ENCODE measurements at places on chromosomes 2 and 18.

DNA sequence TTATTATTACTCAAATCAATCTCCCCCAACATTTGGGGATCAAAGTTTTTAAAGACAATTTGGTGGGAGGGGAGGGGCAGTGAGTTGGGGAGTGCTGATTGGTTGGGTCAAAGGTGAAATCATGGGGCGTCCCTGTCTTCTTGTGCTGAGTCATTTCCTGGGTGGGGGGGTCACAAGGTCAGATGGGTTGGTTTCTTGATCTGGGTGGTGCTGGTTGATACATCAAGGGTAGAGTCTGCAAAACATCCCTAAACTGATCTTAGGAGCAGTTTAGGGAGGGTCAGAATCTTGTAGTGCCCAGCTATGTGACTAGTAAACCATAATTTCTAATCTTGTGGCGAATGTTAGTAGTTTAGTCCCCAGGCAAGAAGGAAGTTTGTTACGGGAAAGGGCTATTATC is 67.4 kb downstream of the MOGAT1 start:
- no peak for DNase-seq

DNA sequence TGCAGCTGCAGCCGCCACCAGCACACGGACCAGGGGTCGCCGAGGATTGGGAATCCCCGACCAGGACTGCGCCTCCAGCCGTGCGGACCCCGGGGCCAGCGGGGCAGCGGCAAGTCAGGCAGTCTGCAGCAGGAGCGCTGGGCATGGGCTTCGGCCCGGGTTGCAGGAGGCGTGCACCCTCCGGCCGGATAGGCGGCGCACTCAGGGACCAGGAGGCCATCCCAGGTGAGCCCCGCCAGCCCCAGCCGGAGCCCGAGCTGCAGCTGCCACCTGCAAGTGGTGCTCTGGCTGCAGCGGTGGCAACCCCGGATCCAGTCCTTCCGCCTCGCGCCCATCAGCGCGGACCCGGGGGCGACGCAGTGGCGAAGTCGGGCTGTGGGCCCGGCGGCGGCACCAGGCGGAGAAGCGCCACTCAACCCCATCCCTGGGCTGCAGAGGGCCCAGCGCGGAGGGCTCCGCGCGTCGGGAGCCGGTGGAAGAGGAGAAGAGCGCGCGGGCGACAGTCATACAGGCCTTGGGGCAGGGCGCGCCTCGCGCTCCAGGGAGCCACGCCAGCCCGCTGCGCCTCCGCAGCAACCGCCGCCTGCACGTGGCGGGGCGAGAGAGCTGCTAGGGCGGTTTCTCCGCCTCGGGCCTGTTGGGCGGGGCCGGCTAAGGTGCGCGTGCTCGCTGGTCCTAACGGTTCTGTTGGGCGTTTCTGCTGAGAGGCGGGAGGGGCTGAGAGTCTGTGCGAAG is 73.8 kb downstream of the RPIA start:
- no peak for DNase-seq

DNA sequence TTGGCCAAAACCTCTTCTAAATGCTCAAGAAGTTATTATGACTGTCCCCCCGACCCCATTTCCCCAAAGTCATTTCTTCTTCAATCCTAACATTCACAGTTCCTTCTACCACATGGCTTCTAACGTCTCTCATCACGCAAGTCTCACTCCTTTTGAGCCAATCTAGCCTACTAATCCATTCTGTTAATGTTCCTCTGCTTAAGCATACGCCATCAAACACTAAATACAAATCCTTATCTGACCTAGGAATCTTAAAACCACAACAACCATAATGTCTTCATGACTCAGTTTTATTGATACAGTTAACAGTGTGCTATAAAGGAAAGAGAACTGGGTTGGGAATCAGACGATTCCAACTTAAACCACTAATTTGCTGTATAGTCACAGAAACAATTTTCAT is 23.9 kb downstream of the HNRNPLL start:
- DNase-seq: no peak

DNA sequence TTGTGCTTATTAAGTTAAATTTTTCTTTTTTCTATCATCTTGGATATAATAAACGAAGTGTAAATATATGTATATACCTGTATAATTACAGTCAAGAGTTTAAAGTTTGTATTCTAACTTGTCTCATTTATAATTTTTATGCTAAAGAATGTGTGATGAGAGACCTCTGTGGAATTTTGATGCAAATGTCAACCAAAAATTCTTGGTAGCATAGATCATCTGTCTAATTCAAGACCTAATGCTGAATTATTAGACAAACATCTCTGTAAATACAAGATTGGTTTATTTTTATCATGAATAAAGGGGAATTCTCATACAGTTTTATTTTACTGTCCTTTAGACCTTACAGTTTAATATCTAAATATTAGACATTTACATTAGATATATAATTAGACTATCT is 149.2 kb upstream of the VWC2L start:
- DNase-seq: peak; percentile 2

DNA sequence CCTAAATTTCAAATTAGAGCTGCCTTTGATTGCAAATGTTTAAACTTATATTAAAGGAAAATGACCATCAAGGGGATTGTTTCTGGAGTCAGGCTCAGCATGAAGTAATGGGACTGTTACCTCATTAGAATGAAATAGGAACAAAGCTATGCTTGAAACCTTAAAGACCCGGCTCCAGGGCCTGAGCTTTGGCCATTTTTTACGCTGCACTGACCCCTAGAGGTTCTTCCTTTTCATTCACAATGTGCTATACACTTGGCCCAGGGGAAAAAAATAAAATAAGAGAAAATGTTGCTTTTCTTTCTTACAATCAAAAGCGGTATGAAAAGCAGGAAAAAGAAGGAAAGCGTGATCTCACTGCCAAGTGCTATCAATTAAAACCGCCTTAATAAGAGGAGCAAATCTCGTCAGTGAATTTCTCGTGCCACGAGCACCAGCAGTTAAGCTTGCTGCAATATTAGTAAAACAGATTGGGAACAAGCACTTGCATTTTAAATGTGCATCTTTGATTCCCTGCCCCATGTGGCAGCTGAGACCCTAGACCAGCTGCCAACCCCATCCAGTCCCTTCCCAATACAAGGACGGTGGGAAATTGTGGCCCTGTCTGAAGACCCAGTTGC is 96.6 kb downstream of the MBD2 start:
- DNase-seq: peak; percentile 20

DNA sequence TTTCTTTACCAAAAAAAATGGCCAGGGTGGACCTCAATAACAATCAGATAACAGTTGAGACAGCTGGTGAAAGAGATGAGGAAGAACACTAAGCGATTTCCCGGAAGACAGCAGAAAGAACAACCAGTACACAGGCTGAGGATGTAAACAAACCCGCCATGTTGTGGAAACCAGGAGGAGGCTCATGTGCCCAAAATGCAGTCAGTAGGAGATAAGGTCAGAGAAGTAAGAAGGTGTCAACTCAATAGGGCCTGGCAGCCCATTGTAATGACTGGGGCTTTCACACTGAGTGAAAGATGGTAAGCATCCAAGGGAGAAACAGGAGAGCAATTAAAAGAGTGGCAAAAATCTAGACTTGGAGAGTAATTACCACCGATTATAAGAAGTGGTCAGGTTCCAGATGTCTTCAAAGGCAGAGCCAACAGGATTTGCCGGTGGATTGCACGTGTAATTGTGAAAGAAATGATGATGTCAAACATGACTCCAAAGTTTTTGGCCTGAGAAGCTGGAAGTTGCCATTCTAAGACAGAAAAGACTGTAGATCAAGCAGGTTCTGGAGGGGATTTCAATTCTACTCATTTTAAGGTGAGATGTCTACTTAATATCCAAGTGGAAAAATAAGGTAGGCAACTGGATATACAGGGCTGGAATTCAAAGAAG is 77.7 kb upstream of the CYP1B1 start:
- no peak for DNase-seq

DNA sequence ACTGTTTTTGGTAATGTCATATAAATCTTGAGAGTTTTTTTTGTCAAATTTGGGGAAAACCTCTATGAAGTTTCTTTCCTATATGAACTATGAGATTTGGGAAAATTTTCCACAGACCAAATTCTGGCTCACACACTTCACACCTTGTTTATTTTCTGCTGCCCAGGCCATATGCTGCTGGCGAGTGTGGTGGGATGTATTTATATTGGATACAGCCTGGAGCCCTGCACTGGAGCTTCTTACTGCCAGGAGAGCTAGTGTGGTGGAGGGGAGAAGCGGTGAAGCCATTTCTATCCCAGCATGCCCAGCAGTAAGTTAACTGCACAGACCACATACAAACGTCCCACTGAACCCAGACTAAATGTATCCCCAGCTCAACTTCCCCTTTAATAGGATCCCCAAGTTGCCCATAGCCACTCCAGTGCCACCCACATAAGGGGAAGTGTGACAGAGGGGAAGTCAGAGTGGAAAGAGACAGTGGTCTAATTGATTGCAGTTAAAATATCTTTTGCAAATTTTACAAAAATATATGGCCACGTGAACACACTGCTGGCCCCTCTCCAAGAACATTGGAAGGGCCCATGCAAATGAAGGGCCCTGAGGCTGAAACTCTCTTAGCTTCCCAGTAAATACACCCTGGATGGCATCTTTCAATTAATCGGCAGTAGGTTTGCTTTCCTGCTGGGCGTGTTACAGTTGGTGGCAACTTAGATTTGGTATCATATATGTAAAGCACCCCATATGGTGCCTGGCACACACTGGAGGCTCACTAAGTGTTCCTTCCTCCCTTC is 146.6 kb upstream of the ITGA6 start:
- DNase-seq: no peak

DNA sequence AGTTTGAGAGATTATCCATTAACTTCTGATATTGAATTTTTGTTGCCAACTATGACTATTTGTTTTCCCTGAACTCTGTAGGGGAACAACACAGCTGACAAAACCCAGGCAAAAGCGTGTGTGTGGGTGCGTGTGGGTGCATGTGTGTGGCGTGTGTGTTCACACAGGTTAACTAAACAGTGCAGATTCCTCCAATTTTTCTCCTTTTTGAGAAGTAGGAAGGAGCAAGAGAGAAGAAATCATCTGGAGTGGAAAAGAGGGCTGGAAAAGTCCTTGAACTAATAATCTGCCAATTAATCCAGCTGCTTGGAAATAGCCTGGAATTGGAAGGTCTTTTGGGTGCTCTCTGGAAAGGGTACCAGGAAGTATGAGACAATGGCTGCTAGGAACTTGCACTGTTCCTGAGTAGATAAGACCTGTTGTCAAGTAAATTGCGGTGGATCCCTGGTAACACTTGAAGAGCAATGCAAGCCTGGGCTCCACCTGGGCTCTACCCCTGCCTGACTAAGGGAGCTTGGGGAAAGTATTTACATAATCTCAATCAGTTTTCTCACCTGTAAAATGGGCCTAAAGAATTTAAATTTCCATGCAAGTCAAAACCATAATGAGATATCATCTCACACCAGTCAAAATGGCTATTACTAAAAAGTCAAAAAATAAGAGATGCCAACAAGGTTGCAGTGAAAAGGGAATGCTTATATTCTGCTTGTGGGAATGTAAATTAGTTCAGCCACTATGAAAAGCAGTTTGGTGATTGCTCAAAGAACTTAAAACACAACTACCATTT is 40.5 kb upstream of the IL1R1 start:
- no peak for DNase-seq

- DNase-seq: no peak
Observed at GRCh38 chr2:214035091-214035852, 375.6 kb upstream of the VWC2L start.

DNA sequence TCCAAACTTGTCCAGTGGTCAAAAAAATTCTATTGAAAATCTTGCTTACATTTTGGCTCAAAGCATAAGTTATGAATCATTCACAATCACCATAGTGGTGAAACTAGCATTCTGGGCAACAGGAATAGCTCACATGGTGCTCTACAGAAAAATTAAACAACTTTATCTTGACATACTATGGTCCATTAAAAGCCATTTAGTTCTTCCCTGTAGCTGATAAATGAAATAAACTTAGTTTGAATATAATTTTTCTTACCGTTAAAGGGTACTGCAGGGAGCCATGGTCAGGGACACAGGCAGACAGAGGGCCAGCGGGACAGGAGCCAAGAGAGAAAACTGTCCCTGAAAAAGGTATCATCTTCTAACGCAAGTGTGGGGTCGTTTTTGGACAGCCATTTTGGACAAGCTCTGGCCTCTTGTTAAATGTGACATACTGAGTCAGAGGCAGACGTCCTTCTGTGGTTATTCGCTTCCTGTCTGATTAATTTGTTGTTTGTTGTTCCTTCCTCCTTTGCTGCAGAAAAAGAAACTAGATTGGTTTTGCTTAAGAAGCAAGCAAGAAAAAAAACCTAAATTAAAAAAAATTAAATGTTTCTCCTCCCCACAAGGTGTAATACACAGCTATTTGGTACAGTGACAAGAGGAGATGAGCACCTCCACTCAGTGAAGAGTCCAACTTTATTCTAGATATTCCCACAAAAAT is at the start of gene WIPF1:
WIPF1 (minus strand) TSS at position 460 of the 703 bp plus-strand sequence. CDS start 12,231 bp downstream, outside the sequence.
- no peak for DNase-seq

DNA sequence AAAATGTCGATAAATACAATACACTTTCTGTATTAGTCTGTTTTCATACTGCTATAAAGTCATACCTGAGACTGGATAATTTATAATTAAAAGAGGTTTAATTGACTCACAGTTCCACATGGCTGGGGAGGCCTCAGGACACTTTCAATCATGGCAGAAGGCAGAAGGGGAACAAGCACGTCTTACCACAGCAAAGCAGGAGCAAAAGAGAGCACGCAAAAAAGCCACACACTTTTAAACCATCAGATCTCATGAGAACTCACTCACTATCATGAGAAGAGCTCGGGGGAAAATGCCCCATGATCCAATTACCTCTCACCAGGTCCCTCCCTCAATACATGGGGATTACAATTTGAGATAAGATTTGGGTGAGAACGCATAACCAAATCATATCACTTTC is 256.7 kb downstream of the ANAPC1 start:
- DNase-seq: no peak

GRCh38 chr2:117674172-117674571 is 140.3 kb upstream of the DDX18 start:
- no peak for DNase-seq

- no peak for DNase-seq
Observed at GRCh38 chr2:84697895-84698294, 181.6 kb downstream of the DNAH6 start.

GRCh38 chr2:169976335-169976851 is 149.1 kb downstream of the UBR3 start:
- no peak for DNase-seq

GRCh38 chr2:8624855-8625398 is 56.9 kb upstream of the ID2 start:
- no peak for DNase-seq

DNA sequence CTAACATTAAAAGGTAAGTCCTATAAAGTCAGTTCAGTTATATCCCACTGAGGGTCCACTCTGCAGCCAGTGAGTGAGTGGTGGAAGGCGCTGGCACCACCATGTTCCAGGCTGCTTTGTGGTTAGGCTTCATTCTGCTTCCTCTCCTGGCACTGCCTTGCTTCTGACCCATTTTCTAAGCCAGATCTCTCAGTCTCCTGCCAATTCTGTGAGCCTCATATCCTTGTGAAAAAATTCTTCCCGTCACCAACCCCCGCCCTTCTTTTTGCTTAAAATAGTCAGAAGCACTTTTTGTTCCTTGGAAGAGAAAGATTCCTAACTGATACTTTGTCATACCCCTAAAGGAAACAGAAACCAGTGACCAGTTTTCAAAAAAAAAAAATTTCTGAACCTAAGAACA is 139.8 kb upstream of the NCK2 start:
- DNase-seq: no peak

GRCh38 chr2:205759732-205760131 is 77.4 kb downstream of the NRP2 start:
- DNase-seq: no peak

GRCh38 chr2:224312741-224313140 is 89.2 kb downstream of the FAM124B start:
- DNase-seq: no peak

All from HTR-8/SVneo (cell line).